Muscle of arm (tissue), 14 donors: ENCODE measurements at places on chromosomes 13 and 19. TPM values are rescaled to one million over a fixed set of nuclear protein-coding genes. Genes with fewer than 3 reads are reported as not detected.

- DNase-seq, result peak; percentile 46
Observed at GRCh38 chr13:33017323-33017929, 1.2 kb downstream of the KL start.

DNA sequence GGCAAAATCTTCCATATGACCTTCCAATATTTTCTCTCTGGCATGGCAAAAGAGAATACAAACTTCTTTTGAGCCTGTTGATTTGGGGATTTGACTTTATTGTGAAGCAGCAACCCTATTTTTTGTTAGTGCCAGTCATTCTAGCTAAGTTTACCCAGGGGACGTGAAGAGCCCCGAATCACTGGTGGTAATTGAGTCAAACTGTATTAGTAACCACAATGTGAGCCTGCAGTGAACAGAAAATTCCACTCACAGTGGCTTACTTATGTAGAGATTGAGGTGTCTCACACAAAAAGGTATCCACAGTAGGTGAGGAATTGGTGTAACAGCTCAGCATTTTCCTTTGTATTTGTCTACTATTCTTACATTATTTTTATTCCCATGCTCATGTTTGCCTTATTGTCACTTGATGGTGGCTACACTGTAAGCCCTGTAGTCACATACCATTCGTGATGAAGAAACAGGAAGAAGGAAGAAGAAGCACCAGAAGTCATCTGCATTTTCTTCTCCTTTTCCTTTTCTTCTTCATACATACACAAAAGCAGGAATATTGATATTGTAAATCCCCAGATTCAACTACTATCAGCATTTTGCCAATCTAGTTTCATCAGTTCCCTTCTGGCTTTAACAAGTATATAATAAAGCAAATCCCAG is 33.3 kb upstream of the MYCBP2 start:
- DNase-seq, result no peak

DNA sequence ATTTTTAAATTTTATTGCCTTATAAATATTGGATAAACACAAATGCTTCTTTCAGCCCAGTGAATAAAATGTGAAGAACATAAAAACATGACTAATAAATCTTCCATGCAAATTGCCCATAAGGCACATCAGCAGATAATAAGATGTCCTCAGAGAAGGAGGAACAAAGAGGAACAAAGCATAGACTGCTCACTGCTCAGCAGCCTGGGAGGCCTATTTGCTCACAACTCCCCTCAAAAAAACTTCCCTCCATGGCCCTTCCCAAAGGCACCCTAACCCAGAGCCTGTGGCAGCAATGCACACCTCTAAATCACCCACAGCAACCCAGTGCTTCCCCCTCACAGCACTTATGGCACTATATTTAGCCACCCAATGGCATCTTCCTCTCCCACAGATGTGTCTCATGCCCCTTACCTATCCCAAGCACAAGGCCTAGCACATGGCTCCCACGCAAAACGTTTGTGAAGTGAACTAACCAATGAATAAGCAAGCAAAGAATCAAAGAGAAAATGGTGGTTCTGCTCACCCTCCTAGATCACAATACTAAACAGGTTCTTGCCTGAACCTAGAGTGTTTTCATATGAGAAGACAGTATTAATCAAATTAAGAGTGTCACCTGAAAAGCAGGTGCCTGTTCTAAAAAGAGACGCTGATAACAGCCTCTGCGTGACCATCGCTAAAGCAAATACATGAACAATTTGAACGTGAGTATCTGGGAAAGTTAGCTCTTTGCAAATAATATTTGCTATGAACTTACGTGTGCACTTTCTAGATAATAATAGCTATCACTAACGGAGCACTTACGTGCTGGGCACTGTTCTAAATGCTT is 96.9 kb downstream of the TBC1D4 start:
- DNase-seq, result no peak

DNA sequence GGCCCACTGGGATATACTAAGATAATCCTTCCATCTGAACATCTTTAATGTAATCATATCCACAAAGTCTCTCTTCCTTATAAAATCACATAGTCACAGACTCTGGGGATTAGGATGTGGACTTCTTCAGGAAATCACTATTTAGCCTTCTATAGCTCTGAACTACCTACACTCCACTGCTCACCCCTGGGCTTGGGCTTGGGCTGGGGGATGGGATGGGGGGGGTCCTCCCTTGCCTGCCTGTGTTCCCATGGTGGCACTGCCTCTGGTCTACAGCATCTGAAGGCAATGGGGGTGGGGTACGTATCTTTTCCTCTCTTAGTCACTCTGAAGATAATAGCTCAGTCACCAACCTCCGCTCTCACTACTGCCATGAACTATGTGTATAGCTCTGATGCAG is 67.8 kb upstream of the SERTM1 start:
- no peak for DNase-seq

- DNase-seq, result no peak
Observed at GRCh38 chr13:90824032-90824431, 523.5 kb upstream of the MIR17HG start.

DNA sequence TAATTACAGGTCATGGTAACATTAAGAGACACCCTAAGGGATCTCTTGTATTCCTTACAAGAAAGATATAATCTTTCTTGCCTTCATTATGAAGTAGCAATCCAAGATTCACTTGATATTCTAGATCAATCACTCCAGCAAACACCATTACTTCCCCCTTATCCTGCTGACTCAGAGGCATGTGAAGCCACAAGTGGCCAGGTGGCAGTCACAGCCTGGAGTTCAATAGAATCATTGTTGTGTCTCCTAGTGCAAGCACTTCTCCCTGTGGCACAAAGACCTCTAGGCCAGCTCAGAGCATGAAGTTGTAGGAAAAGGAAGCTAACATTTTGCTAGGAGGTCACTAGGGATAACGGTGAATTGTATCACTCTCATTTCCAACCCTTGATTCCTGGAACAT is 864.3 kb upstream of the ATXN8OS start:
- no peak for DNase-seq

DNA sequence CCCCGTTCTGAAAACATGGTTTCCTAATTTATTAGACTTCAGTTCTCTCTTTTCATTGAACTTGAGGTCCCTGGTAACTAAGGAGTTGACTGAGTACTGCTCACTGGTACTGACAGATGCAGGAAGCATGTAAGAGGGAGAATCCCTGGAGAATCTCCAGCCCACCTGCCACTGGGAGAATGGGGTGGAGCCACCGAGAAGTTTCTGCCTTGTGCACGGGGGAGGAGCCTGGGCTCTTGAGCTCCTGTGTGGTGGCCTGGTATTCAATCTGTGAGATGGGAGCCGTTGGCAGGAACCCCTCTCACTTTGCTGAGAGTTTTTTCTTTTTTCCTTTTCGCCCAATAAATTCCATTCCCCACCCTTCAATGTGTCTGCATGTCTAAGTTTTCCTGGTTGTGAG is 13.2 kb upstream of the AKAP11 start:
- DNase-seq, result no peak

The PGLYRP1 gene
- polyA plus RNA-seq, result 0.35 TPM

DNA sequence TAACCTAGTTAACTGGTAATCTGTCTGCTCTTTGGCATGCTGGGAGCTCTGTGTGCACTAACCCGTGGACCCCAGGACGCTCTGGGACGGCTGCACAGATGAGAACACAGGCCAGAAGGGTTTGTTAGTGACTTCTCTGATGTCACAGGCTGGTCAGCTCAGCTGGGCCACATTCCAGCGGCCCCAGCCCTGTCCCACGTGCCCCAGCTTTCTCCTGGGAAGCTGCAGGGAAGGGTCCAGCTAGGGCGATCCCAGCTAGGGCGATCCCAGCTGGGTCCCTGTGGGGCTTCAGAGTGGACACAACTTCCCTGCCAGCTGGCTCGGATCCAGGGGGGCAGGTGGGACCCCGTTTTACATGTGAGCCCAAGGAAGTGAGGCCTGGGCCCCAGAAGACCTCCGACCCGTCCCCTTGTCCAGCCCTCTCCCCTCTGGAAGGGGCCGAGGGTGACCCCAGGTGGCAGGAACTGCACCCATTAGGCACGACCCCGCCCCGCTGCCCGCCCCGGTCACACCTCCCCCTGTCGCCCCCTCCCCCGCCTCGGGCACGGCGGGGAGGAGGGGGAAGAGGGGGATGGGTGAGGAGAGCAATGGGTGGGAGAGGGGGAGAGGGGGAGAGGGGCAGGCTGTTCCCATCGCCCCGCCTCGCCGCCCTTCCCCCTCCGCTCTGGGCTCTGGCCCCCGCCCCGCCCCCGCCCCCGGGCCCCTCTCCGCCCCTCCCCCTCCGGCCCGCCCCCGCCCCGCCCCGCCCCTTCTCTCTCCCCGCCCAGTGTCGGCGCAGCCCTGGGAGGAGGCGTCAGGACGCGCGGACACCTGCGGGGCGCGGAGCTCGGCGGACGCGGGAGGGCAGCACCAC is 75.2 kb upstream of the MCF2L start:
- no peak for DNase-seq

DNA sequence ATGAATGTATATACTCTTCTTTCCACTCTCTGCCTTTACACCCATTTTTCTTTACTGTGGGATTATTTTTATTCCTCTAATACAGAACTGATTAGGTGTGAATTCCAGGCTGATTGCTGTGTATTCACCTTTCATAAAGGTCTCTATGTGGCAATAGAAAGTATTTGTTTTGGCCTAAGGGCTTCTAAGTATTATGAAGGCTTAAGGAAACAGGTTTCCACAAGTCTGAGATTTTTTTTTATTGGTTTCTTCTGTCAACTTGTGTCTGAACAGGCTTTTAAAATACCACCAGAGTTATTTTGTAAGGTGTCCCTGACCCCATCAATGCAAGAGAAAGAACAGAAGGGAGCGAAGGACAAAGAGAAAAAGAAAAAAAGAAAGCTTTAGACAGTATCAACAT is 1102.0 kb upstream of the SPRY2 start:
- DNase-seq, result no peak

DNA sequence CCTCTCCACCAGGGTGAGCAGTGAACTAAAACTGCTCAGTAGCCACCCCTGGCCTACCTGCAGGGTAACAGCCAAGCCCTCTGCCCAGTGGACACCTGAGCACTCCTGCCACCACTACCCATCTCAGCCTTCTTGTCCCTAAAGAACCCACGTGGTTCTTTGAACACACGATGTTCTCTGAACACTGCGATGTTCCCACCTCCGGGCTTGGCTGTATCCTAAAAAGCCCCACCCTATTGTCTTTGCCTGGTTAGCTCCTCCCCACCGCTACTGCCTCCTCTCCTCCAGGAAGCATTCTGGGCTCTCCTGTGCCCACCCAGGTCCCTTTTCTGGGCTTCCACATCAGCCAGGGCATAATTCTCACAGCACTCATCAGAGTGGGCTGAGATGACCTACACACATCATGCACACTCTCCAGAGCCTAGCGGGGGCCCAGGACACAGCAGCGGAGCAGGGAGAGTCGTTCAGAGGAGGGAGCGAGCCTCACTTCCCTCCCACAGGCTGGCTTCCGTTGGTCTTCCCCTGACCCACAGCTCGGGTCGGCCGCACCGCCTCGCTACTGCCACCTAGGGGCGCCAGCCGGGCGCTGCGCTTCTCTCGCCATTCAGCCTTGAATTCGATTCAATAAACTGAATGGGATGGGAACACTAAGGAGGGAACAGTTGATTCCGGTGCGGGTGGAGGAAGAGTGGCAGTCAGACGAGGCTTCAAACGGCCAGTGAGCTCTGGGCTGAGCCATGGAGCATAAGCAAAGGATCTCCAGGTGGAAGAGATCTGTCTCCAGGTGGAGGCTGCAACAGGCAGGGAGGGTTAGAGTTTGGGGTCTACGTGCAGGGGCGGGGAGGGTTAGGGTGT is 3.2 kb downstream of the ELAVL1 start:
- peak; percentile 73 for DNase-seq

- no peak for DNase-seq
Observed at GRCh38 chr19:51807925-51808324, 13.0 kb downstream of the FPR3 start.

DNA sequence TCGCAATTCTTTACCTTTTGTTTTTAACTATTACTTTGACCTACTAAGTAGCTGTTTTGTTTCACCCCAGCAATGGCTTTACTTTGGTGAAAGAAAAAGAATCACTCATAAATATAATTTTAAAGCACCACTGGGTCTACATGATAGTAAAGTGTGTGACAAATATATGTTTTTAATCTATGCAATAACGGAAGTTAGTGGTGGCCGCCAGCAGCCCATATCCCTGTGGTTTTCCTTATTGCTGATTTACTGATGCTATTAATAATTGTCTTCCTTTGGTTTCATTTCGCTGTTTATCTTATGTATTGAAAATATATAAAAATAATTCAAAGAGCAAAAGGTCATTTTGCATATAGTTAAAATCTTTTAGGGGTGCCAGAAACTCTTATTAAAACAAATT is 491.3 kb downstream of the DIAPH3 start:
- DNase-seq, result no peak

GRCh38 chr13:114007566-114007965 is 33.7 kb upstream of the C13orf46 start:
- DNase-seq, result no peak

DNA sequence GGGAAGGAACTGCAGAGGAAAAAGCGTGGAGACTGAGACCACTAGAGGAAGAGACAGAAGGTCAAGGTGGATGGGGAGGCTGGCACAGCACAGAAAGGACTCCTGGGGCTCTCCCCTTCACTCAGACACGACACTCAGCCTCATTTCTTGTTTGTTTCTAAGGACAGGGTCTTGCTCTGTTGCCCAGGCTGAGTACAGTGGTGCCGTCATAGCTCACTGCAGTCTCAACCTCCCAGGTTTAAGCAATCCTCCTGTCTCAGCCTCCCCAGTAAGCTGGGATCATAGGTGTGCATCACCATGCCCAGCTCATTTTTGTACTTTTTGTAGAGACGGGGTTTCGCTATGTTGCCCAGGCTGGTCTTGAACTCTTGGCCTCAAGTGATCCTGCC is 11.4 kb upstream of the SEMA6B start:
- no peak for DNase-seq
